Omental fat pad (tissue), 4 donors: ENCODE measurements at places on chromosomes 6 and 20.

- DNase-seq = no peak
Measured at GRCh38 chr6:22821664-22822320, 252.4 kb downstream of the HDGFL1 start.

- no peak for DNase-seq
Measured at GRCh38 chr6:89862698-89863097, 31.6 kb upstream of the GJA10 start.

GRCh38 chr6:130223508-130223907 is 757 bp upstream of the SAMD3 start:
- no peak for DNase-seq

DNA sequence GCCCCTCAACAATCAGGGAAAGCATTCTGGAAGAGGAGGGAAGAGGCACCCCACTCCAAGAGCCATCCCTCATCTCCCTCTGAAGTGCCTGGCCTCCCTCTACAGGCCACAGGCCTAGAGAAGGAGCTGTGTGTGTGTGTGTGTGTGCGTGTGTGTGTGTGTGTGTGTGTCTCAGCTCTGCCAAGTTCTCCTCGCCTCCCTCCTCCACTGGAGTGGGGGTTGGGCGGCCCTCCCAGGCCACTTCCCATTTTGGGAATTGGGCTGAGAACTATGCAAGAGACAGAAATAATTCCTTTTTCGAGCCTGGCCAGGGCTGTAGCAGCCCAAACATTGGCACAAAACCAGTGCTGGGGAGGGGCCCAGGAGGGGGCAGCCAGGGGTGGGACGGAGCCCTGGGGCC is 35.7 kb downstream of the KCNB1 start:
- DNase-seq = peak; percentile 52

GRCh38 chr6:1770435-1770843 is 160.7 kb downstream of the FOXC1 start:
- no peak for DNase-seq

- peak; percentile 77 for DNase-seq
Measured at GRCh38 chr20:36808317-36809257, 35.0 kb upstream of the DSN1 start.

- no peak for DNase-seq
Measured at GRCh38 chr6:43922426-43923375, 152.7 kb downstream of the VEGFA start.

- no peak for DNase-seq
Measured at GRCh38 chr6:109738255-109738654, 47.2 kb downstream of the FIG4 start.

DNA sequence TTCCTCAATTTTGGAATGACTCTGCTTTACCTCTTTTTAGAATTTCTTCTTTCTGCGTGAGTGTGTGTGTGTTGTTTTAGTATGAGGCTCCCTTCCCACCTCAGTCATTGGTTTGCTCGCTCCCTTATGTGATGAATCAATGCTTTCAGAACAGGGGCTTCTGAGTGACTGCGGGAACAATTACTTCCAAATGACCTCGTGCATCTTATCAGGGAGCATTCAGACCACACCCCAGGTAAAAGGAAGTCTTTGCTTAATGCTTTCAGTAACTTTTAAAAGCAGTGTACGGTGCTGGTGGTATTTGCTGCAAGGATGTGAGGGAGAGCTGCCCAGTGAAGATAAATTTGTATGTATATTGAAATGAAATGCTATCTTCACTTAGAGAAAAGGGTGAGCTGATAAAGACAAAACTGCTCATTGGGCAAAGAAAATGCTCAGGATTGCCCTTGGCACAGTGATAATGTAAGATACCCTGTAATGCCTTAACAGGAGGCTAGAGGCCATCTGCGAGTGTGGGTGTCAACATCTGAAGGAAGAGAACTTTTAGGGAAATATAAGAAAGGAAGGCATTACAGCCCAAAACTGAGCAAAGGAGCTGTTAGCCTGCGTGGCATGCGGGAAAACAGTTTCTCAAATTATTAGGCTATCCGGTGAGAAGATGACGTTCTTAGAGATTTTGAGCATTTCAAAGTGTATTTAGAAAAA is at the start of gene MLIP:
Gene MLIP, plus strand, starts transcription at position 103 of the 705 bp plus-strand sequence. Its CDS starts 37 bp downstream, at position 140.
- DNase-seq = no peak

GRCh38 chr6:82645536-82646230 is 282.1 kb downstream of the TPBG start:
- no peak for DNase-seq

DNA sequence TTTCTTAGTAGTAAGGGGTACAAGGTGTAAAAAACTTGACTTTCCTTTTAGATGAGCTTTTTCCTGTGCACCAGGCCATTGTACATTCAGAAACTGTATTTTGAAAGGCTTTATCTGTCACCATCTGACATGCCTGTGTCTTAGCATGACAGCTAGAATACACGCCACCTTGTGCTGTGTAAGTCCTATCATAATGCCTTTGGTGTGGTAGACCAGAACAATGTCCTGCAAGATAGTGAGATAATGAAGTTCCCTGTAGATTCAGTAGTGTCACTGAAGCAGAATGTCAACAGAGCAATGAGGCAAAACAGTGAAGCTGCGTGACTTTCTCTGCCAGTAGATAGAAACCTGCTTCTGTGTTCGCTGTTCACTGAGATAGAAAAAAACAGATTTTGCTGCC is 105.8 kb downstream of the JAG1 start:
- no peak for DNase-seq

- DNase-seq = no peak
Measured at GRCh38 chr20:25052255-25053194, 5.4 kb downstream of the ACSS1 start.

- DNase-seq = no peak
Measured at GRCh38 chr6:81263531-81264168, 488.8 kb downstream of the TENT5A start.

DNA sequence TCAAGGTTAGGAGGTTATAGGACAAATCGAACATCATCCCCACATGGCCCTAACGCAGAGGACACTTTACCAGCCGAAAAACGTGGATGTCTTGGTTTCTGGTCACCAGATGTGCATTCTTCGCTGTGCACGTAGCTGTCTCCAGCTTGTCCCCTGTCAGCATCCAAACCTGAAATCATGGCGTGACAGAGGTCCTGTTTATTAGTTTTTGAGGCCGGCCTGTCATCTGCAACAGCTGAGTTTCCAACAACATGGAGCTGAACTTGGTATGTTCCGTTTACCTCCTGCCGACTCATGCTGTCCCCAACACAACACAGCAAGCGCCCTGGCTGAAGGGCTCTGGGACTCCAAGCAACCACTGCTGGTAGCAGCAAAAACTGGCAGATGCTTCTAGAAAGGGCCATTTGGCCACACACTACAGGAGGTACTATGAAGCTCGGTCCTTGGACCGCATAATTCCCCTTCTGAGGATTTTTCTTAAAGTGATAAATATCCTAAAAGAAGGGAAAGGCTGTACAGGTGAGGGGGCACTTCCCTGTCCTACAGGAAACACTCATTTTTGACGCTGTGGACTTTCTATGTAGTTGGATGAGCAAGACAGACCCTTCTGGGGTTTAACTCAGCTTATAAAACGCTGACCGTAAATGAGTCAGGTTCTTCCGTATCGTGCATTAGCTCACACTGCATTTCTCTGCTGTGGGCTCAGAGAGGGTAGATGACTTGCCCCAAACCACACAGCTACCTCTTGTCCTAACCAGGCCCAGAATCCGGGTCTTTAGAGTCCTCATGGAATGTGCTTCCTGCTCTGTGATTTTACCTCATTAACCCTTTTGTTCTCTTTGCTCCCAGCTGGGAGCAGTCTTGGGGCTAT is 79.7 kb upstream of the NFATC2 start:
- no peak for DNase-seq

DNA sequence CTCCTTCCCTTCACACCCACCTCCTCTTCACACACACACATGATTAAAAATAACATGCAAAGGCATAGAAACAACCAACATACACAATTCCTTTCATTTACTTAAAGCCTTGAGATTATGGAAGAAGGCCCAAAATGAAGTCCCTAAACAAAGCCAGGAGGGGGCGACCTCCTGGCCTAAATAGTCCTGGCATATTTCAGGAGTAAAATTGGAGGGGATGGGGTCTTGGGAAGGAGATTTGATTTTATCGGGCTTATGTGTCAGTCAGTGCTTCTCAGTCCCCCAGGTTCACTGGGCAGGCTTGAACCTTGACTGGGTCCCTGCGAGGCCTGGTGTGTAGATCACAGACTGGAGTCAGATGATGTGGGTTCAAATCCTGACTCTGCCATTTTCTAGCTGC is 266.4 kb downstream of the SAMD5 start:
- no peak for DNase-seq

GRCh38 chr6:128310451-128310850 is 209.9 kb downstream of the PTPRK start:
- no peak for DNase-seq
